ENCODE measurements at places on chromosomes 12 and 14.

DNA sequence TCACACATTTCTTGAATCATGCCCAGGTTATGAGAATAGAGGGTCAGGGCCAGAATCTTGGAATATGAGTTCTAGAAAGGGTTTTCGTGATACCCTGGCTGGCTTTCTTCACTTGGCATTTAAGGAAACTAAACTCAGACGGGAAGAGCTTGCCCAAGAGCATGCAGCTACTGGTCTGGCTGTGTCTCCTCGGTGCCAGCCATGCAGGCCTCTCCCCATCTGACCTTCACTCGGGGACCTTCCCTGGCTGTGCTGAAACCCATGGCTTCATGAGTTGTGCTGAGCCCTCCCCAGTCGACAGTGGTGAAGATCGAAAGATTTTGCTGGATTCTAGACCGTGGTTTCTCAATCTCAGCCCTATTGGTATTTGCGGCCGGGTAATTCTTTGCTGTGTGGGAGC is 38.0 kb downstream of the FOXN3 start:
- no peak for DNase-seq

- no peak for DNase-seq
These were observed 20.9 kb upstream of the EIF2B2 start for GRCh38 chr14:74981833-74982232.

- no peak for DNase-seq
These were observed 33.3 kb upstream of the CCDC198 start for GRCh38 chr14:57526942-57527341.

DNA sequence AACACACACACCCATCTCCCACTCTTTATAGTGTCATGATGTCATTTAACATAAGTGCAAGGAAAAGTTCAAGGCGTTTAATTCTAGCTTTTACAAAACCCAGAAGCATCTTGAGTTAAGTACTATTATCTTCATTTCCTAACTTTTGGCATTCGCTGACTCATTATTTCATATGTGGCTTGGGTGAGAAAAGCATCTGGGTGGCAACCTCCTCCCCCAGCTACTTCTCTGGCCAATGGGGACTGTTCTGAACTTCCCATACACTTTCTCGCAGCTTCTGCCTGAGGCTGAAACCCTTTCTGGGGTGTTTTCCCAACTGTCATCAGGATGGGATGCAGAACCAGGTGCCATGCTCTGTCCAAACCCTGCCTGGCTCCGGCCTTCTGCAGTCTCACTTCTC is 2.8 kb upstream of the MARK3 start:
- no peak for DNase-seq

DNA sequence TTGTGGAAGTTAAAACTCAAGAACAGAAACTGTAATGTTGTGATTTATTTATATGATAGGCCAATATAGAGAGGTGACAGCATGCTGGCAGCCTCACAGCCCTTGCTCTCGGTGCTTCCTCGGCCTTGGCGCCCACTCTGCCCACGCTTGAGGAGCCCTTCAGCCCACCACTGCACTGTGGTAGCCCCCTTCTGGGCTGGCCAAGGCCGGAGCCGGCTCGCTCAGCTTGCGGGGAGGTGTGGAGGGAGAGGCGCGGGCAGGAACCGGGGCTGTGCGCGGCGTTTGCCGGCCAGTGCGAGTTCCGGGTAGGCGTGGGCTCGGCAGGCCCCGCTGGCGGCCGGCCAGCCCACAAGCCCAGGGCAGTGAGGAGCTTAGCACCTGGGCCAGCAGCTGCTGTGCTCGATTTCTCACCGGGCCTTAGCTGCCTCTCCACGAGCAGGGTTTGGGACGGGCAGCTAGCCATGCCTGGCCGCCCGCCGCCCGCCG is 65.8 kb upstream of the SLC8A3 start:
- DNase-seq: peak; percentile 8

- DNase-seq: no peak
These were observed 43.9 kb downstream of the GIT2 start for GRCh38 chr12:109952160-109952858.

GRCh38 chr12:7634561-7634960 is 31.1 kb downstream of the APOBEC1 start:
- DNase-seq: no peak

DNA sequence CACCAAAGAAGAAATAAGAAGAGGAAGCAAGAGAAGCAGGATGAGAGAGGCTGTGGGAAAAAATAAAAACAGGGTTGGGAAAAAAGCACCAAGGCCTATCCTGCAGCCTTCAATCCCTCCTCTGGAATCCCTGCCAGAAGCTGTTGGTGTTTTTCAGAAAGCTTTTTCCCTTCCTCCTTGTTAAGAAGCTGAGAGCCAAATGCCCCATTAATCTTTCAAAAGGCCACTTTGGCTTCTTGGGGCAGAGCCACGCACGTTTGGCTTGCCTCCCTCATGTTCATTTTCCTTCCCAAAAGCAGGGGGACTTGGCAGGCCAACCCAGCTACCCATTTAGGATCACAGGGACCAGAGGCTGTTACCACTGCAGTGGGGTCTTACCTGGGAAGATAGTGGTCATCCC is 365.3 kb downstream of the NUAK1 start:
- no peak for DNase-seq

- DNase-seq: no peak
These were observed 58.3 kb upstream of the ISM2 start for GRCh38 chr14:77556946-77557345.

GRCh38 chr12:77968021-77968420 is 137.3 kb downstream of the NAV3 start:
- no peak for DNase-seq

GRCh38 chr12:85002778-85003296 is 33.2 kb downstream of the TSPAN19 start:
- no peak for DNase-seq

- no peak for DNase-seq
These were observed 1.7 kb downstream of the VSIG10 start for GRCh38 chr12:118102070-118102469.

DNA sequence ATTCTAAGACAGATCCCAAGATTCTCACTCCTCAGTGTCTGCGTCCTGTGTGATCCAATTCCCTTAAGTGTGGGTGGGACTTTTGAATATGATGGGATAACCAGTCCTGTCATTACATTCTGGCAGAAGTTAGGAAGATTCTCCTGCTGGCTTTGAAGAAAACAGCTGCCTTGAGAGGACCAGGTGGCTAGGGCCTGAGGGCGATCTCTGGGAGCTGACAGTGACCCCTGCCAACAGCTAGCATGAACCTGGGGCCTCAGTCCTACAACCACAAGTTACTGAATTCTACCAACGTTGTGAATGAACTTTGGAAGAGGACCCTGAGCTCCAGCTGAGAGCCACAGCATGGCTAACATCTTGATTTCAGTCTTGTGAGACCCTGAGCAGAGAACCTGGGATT is 44.3 kb upstream of the HMGA2 start:
- no peak for DNase-seq

GRCh38 chr12:84508851-84509260 is 403.7 kb downstream of the SLC6A15 start:
- peak; percentile 29 for DNase-seq
